Left forelimb (tissue), 1 donor: ENCODE measurements at places on chromosomes 7 and 10.

DNA sequence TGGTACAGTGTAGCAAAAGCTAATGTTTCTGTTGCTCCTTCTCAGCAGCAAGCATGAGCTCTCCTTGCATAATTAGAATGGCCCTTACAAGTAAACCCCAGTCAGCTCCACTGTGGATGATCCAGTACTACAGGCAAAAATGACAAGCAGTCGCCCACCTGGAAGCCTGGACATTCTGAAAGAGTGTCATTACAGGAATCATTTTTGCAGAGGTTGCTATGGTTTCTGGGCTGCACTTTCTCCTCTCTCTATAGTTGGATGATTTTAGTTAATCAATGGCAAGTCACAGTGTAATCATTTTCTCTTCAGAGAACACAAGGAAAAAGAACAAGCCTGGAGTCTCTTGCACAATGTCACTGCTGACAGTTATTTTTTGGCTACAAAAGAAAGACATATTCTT lies 102.9 kb upstream of the MYO3A start:
- DNase-seq, result no peak

- DNase-seq, result no peak
Observed at GRCh38 chr7:149869867-149870266, 3.9 kb upstream of the ATP6V0E2 start.

DNA sequence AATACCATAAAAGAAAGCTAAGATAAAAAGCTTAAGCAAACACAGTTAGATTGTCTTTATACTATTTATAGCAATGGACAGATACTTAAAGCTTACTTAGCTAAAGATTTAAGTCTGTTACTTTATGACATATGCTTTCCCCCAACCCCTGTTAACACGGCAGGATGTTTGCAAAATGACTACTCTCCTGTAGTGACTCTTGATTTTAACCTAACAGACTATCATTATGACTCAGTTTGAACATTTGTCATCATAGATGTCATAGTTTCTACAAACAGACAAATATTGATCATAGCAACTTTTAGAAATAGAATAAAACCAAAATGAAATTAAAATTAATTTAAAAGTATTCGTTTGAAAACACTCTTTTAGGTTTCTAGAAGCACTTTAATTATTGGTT lies 7.8 kb upstream of the COMMD3 start:
- no peak for DNase-seq

GRCh38 chr7:95716357-95717122 lies 55.8 kb upstream of the DYNC1I1 start:
- DNase-seq, result no peak

DNA sequence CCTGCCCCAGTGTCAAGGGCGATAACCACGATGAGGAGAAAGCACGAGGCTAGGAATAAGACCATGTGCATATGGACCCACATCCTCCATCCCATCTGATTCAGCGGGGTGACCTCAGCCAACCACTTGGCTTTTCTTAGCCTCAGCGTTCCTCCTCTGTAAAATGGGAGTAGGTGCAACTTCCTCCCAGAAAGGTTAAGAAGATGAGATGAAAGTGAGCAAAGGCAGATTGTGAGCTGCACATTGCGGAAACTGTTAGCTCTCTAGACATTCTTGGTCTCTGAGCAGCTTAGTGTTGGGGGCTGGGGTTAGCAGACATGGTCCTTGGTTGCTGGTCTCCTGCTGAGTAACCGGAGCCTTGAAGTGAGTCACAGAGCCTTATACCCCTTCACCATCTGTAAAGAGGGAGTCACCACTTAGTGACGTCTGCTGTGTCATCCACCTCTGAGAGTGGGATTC lies 497.3 kb upstream of the GALNT17 start:
- DNase-seq, result no peak

DNA sequence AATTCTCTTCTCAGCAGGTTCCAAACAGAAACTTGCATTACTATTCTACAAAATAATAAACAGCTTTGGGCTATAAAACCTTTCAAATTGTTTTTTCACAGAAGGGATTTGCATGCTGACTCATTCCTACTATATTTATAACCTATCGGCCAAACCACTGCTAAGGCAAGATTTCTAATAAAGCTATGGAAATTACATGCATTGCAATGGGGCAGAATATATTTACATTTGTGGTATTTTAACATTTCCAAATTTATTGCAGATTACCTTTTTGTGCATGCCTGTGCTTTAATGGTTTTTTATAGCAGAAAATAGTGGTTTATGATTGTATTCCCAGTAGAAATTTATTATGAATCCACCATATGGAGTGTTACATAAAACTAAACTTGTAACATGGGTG lies 69.0 kb upstream of the NPVF start:
- no peak for DNase-seq

DNA sequence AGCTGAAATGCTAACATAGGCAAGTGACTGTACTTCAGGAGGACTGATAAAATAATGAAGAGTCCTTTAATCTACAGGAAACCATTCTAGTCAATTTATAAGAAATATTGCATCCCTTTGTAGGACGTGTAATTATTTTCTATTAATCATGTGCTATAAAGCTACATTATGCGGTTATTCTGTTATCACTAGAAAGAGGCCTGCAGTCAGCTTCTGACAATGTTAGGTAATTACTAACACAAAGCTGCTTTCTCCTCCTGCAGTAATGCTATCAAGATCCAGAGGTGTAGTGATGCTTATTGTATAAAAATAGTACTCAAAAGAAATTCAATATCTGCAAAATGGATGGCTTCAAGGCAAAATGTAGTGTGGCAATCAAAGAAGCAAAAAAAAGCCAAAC lies 191.1 kb downstream of the SKAP2 start:
- DNase-seq, result no peak

GRCh38 chr10:129728905-129729795 lies 234.9 kb downstream of the EBF3 start:
- DNase-seq, result no peak

- no peak for DNase-seq
Observed at GRCh38 chr10:26544932-26545331, 106.8 kb downstream of the APBB1IP start.

DNA sequence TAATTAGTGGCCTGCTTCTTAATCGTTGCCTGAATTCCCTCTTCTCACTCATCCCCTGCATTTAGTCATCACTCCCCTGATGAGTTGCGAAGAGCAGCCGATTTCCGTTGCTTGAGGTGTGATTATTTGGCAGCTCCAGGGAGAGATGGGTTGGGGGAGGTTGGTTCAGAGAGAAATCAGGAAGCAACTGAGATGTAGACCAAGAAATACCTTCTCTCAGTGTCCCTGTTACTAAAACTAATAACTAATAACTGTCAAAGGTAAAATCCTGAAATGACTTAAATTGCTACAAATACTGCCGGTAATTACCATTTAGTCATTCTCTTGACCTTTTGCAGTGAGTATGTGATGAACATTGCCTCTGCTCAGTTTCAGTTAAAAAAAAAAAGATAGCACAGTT lies 76.9 kb downstream of the ELMO1 start:
- DNase-seq, result no peak

- no peak for DNase-seq
Observed at GRCh38 chr10:69479240-69480067, 28.2 kb downstream of the TSPAN15 start.

- DNase-seq, result no peak
Observed at GRCh38 chr10:21230219-21230618, 295.3 kb downstream of the SKIDA1 start.

- no peak for DNase-seq
Observed at GRCh38 chr10:21929070-21929469, 74.5 kb downstream of the DNAJC1 start.

DNA sequence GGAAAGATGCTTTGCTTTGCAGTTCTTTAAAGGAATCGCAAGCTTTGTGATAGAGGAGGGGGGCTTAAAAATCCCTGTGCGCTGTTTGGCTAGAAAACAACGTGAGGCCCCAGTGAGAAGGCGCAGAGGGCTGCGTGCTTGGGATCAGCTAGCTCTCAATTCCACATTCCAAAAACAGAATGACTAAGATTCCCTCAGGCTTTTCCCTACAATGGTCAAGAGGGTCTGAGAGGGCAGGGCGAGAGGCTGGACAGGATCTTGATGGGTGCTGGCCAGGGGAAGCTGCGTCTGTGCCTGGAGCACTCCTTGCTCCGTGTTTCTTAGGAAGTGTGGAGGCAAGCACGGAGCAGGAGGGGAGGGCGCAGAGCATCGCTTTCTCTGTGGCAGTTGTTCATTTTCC lies 72.1 kb upstream of the INHBA start:
- DNase-seq, result no peak

DNA sequence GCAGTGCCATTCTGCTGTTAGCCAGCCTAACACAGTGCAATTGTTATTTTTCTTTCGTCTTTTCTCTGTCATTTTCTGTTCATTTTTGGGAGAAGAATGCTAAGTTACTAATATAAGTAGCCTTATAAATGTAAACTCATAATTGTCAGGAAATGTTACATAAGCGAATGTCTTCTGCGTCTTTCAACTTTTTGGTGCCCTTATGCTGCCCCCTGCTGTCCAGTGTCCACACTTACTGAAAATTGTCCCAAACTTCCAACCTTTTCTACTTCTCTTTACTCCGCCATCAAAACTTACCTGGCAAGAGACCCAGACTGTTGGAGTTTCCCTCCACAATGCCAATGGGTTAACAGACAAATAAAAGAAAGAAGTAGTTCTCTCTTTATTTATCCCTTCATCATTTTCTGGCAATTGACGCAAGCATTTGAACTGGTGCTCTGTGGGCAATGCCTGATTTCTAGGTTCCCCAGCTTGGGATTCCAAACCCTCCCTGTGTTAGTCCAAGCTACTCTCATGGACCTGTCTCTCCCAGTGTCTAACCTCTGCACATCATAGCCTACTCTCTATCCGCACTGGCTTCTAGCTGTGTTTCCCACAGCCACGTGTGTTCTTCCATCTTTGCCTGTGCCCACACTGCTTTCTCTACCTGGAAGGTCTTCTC lies 21.0 kb upstream of the EPC1 start:
- DNase-seq, result no peak

DNA sequence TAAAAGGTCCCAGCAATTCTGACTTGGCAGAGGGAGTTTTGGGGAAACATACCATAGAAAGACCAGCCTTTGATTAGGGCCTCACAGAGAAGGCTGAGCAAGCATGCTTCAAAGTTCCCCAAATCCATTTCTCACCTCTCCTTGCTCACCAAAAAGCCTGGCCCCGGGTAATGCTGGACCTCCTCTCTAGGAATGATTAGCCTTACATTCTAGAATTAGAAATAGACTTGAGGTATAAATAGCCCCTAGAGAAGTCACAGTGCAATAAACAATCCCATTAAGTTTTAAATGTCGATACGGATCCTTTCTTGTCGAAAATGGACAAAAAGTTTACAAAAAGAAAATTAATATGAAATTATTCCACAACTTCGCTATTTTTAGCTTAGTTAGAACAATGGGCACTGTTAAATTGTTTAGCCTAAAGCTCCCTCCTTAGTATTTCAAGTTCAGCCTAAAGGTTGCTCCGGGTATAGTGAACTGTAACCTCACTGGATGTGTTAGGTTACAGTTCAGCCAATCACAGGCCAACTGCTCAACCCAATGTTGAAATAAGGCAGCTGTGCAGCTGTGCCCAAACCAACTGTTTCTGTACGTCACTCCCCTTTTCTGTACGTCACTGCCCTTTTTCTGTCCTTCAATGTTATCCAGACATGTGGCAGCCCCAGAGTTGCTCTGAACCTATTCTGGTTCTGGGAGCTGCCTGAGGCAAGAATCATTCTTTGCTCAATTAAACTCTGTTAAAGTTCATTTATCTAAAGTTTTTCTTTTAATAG lies 7.9 kb upstream of the GSDME start:
- DNase-seq, result no peak

- no peak for DNase-seq
Observed at GRCh38 chr7:136847858-136848257, 20.6 kb upstream of the CHRM2 start.

DNA sequence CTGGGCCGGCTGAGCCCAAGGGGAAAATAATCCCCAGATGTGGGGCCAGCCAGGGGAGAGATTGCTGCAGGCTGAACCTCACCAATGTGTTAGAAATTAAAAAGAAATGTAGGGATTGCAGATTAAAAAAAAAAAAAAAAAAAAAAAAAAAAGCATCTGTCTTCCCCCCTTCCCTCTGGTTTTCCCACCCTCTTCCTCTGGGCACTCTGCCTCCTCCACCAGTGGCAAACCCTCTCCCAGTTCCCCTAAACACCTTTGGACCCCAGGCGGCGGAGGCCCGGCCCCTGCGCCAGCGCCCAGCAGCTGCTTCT lies 7.1 kb downstream of the MNX1 start:
- DNase-seq, result no peak

DNA sequence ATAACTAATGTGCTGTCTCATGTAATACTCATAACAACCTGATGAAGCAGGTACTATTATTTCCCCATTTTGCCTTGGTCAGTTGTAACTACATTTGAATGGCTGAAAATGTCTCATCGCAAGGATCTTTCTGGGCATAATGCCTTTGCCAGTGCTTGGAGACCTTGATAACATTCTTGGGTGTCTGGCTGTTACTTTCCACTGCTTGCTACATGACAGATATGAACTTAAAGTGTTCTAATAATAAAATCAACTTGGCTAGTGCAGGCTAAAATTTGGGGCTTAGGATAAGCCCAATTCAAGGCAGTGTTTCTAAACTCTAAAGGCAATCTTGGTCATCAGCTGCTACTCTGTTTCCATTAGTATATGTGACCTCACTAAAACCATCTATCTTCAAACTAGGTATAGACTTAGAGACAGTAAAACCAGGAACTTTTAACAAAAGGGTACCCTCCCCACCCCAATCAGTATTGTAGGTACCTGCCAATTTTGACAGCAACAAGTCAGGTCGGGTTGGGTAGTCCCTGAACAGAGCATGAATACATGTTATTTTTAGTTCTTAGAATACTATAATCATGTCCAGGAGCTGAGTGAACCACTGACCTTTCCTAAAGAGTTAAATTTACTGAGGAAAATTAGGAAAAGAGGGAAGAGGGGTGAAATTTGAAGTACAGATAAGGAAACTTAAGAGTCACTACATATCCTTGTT lies 68.2 kb upstream of the AHR start:
- DNase-seq, result no peak

GRCh38 chr10:130455791-130456190 lies 319.6 kb downstream of the GLRX3 start:
- no peak for DNase-seq

- no peak for DNase-seq
Observed at GRCh38 chr7:137032436-137032835, 164.0 kb downstream of the CHRM2 start.
